ENCODE measurements at places on chromosomes 7 and 10. TPM values are rescaled to one million over a fixed set of nuclear protein-coding genes. Genes with fewer than 3 reads are reported as not detected.

ZNF727 gene
- total RNA-seq = not detected

SPAM1 gene
- not detected for total RNA-seq

SP8 gene
- total RNA-seq = not detected

DNA sequence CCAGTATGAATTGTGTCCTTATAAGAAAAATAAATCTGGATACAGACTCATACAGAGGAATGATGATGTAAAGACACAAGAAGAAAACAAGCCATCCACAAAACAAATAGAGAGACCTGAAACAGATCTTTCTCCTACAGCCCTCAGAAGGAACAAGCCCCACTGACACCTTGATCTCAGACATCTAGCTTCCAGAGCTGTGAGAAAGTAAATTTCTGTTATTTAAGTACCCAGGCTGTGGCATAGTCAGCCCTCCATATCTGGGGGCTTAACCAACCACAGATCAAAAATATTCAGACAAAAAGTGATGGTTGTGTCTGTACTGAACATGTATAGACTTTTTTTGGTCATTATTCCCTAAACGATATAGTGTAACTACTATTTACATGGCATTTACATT lies 23.9 kb upstream of the ANKRD1 start:
- H3K4me1 ChIP-seq = no peaks in the 10 kb centered on the region
- H3K4me3 ChIP-seq = no peak overlapping the region
- no peak for DNase-seq
- no peak overlapping the region for H3K27ac ChIP-seq
- H3K36me3 ChIP-seq = no peaks in the 10 kb centered on the region

DNA sequence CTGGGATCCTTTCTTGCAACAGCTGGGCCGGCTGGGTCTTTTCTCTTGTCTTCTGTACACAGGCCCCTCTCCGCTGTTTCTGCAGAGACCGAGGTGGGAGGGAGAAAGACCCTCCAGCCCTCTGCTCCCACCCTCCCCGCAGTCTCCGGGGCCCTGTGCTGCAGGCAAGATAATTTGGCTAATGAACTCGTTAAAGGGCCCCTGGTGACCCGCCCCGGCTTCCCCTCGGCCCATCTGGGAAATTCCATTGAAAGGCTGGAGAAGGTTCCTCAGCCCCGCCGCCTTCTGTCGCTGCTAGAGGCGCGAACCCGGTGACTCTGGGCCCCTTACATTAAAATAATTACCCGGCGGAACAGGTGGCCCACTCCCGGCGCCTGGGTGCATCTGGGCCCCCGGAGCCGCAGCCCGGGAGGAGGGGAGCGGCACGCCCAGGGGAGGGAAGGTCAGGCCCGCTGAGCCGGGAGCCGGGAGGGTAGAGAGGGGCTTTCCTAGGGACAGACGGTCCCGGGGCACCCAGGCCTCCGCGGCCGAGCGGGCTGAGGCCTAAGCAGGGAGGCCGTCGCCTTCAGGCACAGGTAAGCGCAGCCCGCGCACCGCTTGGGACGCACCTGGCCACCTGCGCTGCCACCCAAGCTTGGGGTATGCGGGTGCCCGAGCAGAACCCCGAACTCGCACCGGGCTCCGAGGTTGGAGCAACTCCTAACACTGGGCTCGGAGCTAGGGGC lies 7.3 kb upstream of the MNX1 start:
- H3K4me3 ChIP-seq = no peak overlapping the region
- H3K36me3 ChIP-seq = no peaks in the 10 kb centered on the region
- H3K27me3 ChIP-seq = peaks cover 96% of the 10 kb centered on the region
- no peak overlapping the region for H3K27ac ChIP-seq
- no peak for DNase-seq

GRCh38 chr7:31408140-31408729 lies 67.7 kb upstream of the NEUROD6 start:
- no peak overlapping the region for H3K27ac ChIP-seq
- no peak overlapping the region for H3K4me3 ChIP-seq
- H3K4me1 ChIP-seq = no peaks in the 10 kb centered on the region
- no peak for DNase-seq
- H3K27me3 ChIP-seq = peaks cover 2% of the 10 kb centered on the region

- no peaks in the 10 kb centered on the region for H3K36me3 ChIP-seq
- H3K27me3 ChIP-seq = no peaks in the 10 kb centered on the region
- no peak for DNase-seq
- peak overlapping the region; percentile 74 for H3K4me3 ChIP-seq
- peaks cover 22% of the 10 kb centered on the region for H3K4me1 ChIP-seq
- peak overlapping the region; percentile 82 for H3K27ac ChIP-seq
Measured at GRCh38 chr7:102432442-102433218, 745 bp upstream of the ORAI2 start.

TLX1 gene
- total RNA-seq = not detected

DNAJB9 gene
- 14.5 TPM for total RNA-seq

FAM241B gene
- 20.9 TPM for total RNA-seq

HNRNPF gene
- total RNA-seq = 163 TPM
